ENCODE measurements at places on chromosomes 5 and 9.

DNA sequence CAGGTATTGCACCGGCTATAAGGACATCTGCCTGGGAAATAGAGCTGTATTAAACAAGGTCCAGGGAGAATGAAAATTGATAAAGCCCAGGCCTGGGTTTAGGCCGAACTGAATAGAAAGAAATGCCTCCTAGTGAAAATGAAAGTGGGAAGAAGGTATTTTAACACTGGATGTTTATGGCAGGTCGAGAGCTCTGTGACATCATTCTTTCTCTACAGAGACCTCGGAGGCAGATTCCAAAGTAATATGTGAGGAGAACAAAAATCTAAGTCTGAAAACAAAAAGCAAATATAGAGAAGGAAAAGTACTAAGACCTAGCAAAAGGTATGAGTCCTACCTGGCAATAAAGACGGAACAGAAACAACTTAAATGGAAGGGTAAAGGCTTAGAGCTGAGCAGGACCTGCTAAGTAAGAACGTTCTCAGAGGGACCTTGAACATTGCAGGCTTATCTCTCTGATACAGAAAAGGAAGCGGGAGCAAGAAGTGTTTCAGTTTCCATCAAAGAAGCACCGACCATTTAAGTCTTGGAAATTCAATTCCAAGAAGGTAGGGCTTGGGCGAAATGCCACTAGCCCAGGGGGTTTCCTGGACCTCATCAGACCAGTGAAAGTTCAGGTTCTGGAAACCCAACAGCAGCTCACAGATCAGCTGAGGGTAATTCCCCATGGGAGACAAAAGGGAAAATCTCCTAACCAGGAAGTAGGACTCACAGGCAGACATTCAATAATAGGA is 80.0 kb downstream of the SUSD1 start:
- no peak for DNase-seq

DNA sequence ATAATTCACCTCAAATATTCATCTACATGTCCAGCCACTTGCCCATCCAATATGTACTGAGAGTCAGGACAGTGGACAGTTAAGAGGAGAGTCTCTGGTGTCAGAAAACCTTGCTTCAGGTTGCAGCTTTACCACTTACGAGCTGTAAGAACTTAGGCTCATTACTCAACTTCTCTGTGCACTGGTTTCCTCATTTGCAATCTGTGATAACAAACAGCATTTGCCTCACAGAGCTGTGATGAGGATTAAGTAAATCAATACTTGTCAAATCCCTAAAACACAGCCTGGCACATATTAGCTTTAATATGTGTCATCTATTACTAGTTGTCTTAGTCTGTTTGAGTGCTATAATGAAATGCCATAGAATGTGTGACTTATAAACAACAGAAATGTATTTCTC is 8.6 kb downstream of the GOLGA1 start:
- DNase-seq: no peak

GRCh38 chr9:22102146-22103053 is 93.3 kb upstream of the CDKN2B start:
- DNase-seq: no peak

GRCh38 chr5:72210888-72211678 is 103.8 kb downstream of the MAP1B start:
- DNase-seq: peak; percentile 20

DNA sequence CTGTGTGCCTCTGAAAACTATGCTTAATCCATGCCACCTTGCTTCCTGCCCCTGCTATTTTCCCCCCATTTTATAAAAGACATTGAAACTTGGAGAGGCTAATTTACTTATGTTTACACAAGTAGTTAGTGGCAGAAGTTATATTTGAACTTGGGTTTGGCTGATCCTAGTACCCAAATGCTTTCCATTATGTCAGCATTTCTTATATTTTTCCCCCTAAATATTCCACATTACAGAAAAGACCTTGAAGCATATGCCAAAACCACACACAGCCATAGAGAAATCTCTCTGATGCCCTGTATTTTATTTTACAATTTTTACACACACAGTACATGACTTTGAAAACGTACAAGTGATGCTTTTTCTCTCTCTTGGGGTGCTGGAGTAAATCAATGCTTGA is 11.2 kb downstream of the C1QTNF2 start:
- DNase-seq: no peak

DNA sequence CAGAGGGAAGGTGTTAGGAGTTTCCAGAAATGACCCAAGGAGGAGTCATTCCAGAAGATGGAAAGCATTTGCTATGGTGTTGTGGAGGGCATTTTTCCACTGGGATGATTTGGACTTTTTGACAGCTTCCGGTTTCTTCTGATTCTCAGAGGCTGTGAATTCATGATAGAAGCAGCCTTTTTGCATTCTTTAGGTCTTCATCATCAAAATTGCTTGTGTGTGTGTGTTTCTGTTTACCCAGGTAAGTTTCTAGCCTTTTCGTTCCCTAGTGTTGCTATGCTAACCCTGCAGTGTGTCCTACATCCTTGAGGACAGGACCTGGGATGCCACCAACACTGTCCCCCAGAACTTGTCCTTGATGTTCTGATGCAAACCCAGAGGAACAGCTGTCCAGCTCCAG is 19.6 kb downstream of the IRX1 start:
- DNase-seq: no peak

DNA sequence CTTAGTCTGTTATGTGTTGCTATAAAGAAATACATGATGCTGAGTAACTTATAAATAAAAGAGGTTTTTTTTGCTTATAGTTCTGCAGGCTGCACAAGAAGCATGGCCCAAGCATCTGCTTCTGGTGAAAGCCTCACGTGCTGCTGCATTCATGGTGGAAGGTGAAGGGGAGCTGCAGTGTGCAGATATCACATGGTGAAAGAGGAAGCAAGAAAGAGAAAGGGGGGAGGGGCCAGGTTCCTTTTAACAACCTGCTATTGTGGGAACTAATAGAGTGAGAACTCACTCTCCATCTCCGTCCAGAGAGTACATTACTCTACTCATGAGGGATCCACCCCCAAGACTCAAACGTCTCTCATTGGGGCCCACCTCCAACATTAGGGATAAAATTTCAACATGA is 12.5 kb upstream of the PARP8 start:
- no peak for DNase-seq

- no peak for DNase-seq
Observed at GRCh38 chr5:17005107-17005828, 69.2 kb upstream of the MYO10 start.

DNA sequence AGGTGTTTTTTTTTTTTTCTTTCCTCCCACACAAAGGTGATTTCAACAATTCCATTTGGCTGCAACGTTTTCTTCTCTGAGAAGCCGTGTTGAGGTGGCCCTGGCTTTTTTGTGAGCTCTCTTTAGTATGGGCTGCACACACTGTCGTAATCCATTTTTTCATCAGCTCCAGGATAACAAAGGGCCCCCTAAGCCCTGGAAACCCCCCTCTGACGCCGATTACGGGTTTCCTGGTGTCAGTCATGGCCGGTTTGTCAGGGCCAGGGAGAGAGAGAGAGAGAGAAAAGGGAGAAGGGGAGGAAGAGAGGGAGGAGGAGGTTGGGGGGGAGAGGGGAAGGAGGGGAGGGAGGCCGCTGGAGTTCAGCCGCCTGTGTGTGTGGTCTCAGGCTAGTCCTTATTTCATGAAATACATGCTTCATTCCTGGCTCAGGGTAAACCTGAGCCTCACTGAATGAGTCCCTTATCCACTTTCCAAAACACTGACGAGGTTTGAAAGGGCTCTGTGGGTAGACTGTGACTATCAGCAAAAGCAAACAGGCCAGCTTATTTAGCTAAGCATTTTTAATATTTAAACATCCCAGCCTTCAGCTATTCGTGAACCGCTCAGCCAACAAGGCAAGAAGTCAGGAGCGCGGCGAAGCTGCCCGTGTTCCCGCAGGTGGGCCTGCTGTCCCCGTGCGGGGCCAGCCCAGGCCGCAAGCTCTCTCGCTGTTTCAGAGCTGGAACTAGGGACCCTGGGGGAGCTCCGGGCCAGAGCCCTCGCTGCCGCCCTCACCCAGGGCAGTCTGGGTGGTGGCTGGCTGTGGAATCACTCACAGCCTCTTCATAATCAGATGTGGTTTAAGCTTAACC is 172.8 kb downstream of the ERCC6L2 start:
- DNase-seq: no peak

GRCh38 chr5:137888466-137888862 is 793 bp upstream of the PKD2L2 start:
- no peak for DNase-seq

DNA sequence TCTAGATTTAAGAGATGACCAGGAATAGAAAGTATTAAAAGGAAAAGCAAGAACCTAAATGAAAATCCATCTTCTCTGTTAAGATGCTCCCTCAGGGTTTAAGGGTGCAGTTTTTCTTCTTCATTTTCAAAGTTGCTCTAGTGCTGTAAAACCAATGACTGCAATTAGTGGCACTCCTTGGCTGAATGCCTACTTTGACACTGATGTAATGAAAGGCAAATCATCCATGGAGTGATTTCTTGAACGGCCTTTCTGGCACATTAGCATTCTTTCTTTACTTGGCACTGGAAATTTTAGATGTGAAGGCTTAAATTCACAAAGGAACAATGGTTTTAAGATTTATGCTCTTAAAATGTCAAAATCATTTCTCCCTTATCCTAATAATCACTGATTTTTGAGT is 19.3 kb upstream of the ISCA1 start:
- no peak for DNase-seq

- DNase-seq: no peak
Observed at GRCh38 chr9:78029551-78030295, 1.9 kb downstream of the GNAQ start.

DNA sequence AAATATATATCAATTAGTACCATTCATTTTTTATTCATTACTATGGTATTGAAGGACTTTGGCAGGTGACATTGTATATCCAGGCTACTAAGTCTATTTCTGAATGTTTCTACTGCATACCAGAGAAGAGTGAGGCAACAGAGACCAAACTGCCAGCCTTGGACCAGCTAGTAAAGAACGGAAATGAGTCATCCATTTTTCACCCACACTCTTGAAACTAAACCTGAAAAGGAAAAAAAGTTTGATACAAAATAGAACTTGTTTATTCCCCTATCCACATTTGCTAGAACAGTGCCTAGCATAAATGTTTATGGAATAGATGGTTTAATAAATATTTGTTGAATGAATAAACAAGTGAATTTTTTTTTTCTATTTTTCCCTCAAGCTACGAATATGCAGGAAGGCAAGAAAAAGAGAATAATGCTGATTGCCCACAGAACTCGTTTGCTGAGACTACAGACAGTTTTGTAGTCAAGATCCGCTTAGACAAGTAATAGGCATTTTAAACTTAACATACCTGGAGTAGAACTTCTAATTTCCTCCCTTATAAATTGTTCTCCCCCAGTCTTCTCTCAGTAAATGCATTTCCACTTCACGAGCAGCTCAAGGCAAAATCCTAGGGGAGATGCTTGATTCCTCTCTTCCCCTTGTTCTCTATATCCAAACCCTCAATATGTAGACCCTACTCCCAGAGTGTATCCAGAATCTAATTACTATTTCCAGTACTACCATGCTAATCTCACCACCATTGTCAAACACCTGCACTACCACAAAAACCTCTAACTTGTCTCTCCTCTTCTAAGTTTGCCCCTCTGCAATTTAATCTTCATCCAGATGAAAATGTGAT is 146.2 kb upstream of the RASA1 start:
- no peak for DNase-seq

GRCh38 chr5:91022518-91022917 is 360.6 kb downstream of the ARRDC3 start:
- DNase-seq: no peak

GRCh38 chr5:20604992-20605391 is 617.0 kb upstream of the CDH18 start:
- DNase-seq: peak; percentile 52

GRCh38 chr9:128940271-128940921 is 7.0 kb downstream of the DOLK start:
- no peak for DNase-seq

- DNase-seq: no peak
Observed at GRCh38 chr9:133048595-133048994, 13.2 kb upstream of the CEL start.

DNA sequence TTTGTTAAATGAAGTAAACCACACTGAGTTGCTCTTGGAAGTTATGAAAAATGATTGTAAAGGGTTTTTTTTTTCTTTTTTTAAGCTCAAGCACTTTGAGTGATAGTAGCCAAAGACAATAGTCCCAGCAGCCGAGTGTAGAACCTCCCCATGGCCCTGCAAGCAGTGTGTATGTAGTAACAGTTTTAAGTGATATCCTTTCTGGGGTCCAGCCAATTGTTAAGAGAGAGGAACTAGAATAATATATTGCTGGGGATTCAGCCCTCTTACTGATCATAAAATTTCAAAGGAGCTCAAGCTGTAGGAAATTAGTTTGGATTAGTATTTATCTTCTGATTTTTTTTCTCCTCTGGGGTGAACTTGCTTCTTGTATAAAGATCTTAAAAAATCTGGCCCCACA is 43.2 kb downstream of the NPR3 start:
- no peak for DNase-seq

DNA sequence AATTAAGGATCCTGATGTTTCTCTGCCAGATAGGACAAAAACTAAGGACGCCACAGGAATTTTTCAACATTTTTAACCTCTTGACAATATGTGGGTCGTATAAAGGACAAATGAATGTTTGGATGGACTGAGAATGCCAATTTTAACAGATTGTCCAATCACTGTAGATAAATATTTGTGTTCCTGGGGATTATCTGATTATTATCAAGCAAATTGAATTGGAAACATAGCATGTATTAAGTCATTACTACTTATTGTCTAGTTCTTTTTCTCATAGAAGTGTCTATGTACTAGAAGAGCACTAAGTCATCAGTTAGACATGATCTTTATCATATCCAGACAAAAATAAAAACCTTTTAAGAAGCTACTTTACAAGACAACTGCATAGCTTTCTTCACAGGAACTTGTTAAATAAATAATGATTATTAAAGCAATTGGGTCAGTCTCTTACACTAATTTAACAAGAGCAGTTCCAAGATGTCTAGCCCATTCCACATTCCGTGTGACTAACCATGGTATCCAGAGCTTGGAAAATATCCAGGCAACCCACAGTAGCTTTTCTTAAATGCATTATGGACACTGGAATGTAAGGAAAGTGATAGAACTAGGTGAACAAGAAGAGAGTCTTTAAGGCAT is 127.5 kb upstream of the CDKN2B start:
- DNase-seq: no peak

- DNase-seq: peak; percentile 39
Observed at GRCh38 chr5:158976035-158976434, 123.7 kb downstream of the EBF1 start.

DNA sequence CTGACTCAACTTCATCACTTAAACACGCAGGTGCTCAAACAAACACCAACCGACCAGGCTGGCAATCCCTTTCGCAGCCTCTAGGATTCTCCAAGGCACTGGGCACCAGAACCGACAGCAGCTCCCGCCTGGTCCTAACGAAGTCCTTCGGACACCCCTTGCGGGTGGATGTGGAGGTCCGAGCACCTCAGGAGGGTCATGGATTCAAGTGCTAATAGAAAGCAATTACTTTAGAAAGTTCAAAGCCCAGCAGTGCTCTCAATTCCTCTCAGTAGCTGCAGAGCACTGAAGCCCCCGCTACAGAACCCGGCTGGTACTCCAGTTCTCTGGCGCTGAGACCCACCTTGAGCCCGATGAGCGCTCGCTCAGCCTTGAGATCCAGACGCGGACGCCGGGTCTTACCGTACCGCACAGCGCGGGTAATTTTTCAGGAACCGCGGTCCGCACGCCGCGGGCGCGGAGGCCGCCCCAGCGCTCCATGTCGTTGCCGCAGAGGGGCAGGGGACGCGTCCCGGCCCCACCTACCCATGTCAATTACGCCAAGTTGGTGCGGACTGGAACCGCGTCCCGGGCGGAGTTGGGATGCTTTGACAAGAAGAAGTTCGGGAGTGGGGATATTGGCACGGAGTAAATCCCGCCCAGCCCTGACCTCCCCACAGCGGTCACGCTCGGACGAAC is 638 bp downstream of the MARCHF3 start:
- DNase-seq: peak; percentile 31

- no peak for DNase-seq
Observed at GRCh38 chr9:2138646-2139045, 123.5 kb downstream of the SMARCA2 start.

Data from NCI-H446 treated with DMSO at 0.1 percent for 48 hours (cell line).